ENCODE measurements at places on chromosomes 12 and 14. TPM values are rescaled to one million over a fixed set of nuclear protein-coding genes. Genes with fewer than 3 reads are reported as not detected.

GRCh38 chr12:70598467-70599193, 38.6 kb downstream of the PTPRB start:
- H3K36me3 ChIP-seq: no peaks in the 10 kb centered on the region
- no peak overlapping the region for H3K27ac ChIP-seq
- DNase-seq: no peak
- H3K4me3 ChIP-seq: no peak overlapping the region

STON2 gene
- total RNA-seq: 39.8 TPM

GRCh38 chr14:65574611-65575010, 162.1 kb downstream of the FUT8 start:
- H3K27me3 ChIP-seq: no peaks in the 10 kb centered on the region
- no peak overlapping the region for H3K4me3 ChIP-seq
- no peaks in the 10 kb centered on the region for H3K36me3 ChIP-seq
- DNase-seq: no peak
- H3K4me1 ChIP-seq: no peaks in the 10 kb centered on the region
- no peak overlapping the region for H3K27ac ChIP-seq

- no peaks in the 10 kb centered on the region for H3K36me3 ChIP-seq
- no peaks in the 10 kb centered on the region for H3K27me3 ChIP-seq
- H3K4me1 ChIP-seq: no peaks in the 10 kb centered on the region
- H3K27ac ChIP-seq: no peak overlapping the region
- H3K4me3 ChIP-seq: no peak overlapping the region
These were observed 223.1 kb downstream of the ANO6 start for GRCh38 chr12:45439039-45439438.

ETFBKMT gene
- total RNA-seq: 0.98 TPM

- H3K27ac ChIP-seq: no peak overlapping the region
- H3K4me3 ChIP-seq: no peak overlapping the region
- no peaks in the 10 kb centered on the region for H3K27me3 ChIP-seq
- no peaks in the 10 kb centered on the region for H3K36me3 ChIP-seq
These were observed 54.5 kb downstream of the SMOC1 start for GRCh38 chr14:69933623-69934275.

MEG3 gene
- total RNA-seq: 126 TPM

DNA sequence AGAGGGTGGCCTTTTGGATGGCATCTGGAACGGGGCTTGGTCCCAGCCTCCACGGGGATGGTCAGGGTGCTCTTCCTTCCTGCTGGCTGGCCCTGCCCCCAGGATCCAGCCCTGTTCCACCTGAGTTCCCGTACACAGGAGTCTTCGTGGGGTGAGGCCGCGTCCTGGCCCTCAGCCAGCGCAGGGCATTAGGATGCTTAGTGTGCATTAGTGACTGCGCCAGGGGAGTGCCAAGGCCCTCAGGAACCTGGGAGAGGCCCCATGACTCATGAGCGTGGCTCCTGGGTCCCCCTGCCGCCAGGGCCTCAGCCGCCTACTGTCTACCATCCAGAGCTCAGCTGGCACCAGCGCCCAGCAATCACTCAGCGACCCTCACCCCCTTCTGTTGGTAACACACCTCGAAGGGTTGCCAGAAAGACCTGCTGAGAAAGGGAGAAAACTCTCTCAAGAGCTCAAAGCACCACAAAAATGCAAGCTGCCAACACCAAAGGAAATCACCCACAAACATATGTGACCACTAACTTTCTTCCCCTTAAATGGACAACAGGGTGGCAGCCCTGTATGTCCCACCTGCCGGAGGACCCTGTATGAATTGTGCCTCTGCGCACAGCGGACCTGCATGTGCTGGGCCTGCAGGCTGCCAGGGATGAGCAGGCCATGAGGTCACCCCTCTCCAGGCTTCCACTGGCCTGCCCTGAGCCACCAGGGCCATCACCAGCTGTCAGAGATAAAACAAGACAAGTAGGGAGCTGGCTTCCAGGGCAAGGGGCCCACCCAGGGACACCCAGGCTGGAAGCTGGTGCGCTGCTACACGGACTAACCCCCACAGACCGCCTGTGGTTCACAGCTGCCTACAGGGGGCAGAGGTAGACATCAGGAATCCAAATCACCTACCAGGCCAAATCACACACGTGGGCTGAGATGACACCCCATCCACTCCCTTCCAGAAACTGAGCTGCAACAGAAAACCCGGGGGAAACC, 28.7 kb downstream of the CCDC85C start:
- H3K4me3 ChIP-seq: no peak overlapping the region
- no peaks in the 10 kb centered on the region for H3K27me3 ChIP-seq
- H3K4me1 ChIP-seq: peaks cover 94% of the 10 kb centered on the region
- H3K27ac ChIP-seq: peak overlapping the region; percentile 42
- no peak for DNase-seq

PTPRQ gene
- total RNA-seq: 0.25 TPM

DNA sequence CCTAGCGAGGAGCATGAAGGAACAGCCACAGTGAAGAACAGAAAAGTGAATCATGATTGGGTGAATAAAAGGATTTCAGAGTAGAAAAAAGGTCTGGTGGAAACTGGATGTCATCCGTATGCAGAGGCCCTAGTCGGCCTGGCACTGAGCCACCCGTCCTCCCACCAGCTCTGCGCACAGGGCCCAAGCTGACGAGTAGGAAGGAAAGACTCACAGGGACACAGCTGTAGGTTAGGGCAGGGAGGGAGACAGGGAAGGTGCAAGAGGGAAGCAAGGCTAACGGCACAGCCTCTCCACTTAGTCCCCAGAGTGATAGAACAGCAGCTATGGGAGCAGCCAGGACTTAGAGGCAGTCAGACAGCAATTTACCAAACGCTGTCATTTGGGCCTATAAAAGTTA, 112.6 kb downstream of the KCNK10 start:
- H3K36me3 ChIP-seq: no peaks in the 10 kb centered on the region
- no peaks in the 10 kb centered on the region for H3K4me1 ChIP-seq
- H3K27ac ChIP-seq: no peak overlapping the region
- DNase-seq: no peak
- no peak overlapping the region for H3K4me3 ChIP-seq

CIDEB gene
- total RNA-seq: 16.0 TPM

TMEM52B gene
- total RNA-seq: not detected

DNA sequence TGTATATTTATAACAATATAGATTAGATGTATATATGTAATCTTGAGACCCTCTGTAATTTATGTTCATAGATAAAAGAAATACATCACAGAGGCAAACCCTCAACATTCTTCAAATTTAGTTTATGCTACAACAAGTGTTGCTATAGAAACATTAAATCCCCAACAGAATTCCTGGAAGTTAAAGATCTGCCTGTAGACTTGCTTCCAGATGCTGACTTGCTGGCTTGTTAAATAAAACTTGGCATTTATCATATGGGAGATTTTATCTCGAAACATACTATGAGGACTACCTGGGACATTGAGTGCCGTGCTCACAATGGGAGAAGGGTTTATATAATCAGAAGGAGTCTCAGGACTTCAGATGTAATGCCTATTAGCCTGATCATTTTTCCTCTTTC, 136.3 kb upstream of the PLXNC1 start:
- no peaks in the 10 kb centered on the region for H3K4me1 ChIP-seq
- H3K36me3 ChIP-seq: no peaks in the 10 kb centered on the region

EXOC3L4 gene
- 8.6 TPM for total RNA-seq

GRCh38 chr14:75442642-75443041, 14.8 kb downstream of the JDP2 start:
- no peaks in the 10 kb centered on the region for H3K27me3 ChIP-seq
- H3K4me1 ChIP-seq: peaks cover 53% of the 10 kb centered on the region
- no peak overlapping the region for H3K4me3 ChIP-seq
- peak overlapping the region; percentile 12 for H3K27ac ChIP-seq
- no peak for DNase-seq

- DNase-seq: no peak
- H3K4me1 ChIP-seq: peaks cover 6% of the 10 kb centered on the region
- peak overlapping the region; percentile 67 for H3K27ac ChIP-seq
- no peaks in the 10 kb centered on the region for H3K27me3 ChIP-seq
- H3K36me3 ChIP-seq: no peaks in the 10 kb centered on the region
These were observed 295.0 kb downstream of the RMST start for GRCh38 chr12:97757481-97758193.

DNA sequence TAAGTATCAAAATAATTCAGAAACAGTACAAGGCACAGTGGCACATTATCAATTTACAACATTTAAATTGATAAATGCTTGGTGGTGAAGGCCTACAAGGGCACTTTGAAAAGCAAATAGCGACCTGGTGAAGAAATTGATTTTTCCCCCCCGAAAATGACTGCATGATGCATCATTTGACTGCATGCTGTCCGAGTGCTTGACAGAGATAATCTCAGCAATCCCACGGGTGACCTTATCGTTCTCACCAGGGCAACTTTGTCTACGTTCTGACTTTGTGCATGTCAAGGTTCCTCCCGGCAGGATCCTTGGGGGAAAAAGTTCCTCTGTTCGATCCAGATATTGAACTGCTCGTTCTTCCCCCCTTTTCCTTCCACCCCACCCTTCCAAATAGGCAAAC, 384.8 kb downstream of the EGLN3 start:
- H3K27me3 ChIP-seq: no peaks in the 10 kb centered on the region
- no peaks in the 10 kb centered on the region for H3K4me1 ChIP-seq
- no peak for DNase-seq

- no peak overlapping the region for H3K27ac ChIP-seq
- no peak overlapping the region for H3K4me3 ChIP-seq
- H3K4me1 ChIP-seq: no peaks in the 10 kb centered on the region
- H3K27me3 ChIP-seq: no peaks in the 10 kb centered on the region
- no peak for DNase-seq
These were observed 97.8 kb upstream of the KRAS start for GRCh38 chr12:25348593-25348895.

DNA sequence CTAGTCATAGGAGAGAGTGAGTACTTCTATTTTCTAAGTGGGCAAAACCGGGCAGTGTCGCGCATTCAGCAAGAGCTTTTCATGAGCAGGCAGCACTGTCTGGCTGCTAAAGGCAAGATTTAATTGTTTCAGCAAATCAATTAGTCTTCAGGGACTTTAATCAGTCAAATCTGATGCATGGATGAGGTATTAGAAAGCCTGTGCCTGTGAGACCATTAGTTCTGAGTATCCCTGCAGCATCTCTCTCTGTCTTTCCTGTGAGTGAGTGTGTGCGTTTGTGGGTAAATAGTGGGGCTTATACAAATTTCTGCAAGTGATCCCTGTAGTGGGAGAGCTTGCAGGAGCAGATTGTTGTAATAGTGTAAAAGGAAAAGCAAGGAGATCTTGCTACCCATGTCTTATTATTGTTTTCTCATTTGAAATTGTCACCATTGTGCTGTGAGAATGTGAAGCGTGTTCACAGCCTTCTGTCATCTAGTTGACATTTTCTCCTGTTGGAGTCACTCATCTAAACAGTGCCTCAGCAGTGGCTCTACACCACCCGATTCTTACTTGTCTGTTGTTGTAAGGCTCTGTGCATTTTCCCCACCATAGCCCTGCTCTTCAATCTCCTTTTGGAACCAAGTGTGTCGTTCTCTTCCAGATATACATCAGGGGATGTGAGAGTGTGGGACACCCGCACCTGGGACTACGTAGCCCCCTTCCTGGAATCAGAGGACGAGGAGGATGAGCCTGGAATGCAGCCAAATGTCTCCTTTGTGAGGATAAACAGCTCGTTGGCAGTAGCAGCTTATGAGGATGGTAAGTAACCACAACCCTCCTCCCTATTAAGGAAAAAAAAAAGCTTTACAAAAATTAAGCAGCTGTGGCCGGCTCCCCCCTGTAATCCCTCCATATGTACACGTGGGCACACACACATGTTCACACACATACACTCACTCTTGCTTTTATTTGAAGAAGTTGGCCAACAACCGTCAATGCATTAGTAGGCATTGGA, 53.6 kb downstream of the FBXW8 start:
- H3K36me3 ChIP-seq: no peaks in the 10 kb centered on the region
- H3K4me1 ChIP-seq: no peaks in the 10 kb centered on the region
- no peak overlapping the region for H3K4me3 ChIP-seq
- no peak overlapping the region for H3K27ac ChIP-seq
- DNase-seq: no peak
- H3K27me3 ChIP-seq: no peaks in the 10 kb centered on the region

COQ6 gene
- total RNA-seq: 27.3 TPM

PPP4R4 gene
- 6.1 TPM for total RNA-seq
